ENCODE measurements at places on chromosomes 6 and 20.

DNA sequence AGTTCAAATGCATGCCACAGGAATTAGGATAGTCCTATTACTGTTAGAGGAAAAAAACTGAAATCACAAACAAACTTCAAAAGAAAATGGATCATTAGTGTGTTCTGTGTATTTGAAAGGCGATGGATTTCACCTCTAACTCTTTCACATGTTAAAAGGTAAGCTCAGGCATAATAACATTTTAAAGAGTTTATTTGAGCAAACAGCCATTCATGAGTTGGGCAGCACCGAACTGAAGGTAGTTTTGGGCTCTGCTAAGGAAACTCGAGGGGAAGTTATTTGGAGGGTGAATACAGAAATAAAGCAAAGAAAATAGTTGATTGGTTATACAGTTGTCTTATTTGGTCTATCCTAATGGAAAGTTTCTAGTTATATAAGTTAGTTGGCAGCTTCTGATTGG lies 546.5 kb upstream of the POU3F2 start:
- DNase-seq, result no peak

DNA sequence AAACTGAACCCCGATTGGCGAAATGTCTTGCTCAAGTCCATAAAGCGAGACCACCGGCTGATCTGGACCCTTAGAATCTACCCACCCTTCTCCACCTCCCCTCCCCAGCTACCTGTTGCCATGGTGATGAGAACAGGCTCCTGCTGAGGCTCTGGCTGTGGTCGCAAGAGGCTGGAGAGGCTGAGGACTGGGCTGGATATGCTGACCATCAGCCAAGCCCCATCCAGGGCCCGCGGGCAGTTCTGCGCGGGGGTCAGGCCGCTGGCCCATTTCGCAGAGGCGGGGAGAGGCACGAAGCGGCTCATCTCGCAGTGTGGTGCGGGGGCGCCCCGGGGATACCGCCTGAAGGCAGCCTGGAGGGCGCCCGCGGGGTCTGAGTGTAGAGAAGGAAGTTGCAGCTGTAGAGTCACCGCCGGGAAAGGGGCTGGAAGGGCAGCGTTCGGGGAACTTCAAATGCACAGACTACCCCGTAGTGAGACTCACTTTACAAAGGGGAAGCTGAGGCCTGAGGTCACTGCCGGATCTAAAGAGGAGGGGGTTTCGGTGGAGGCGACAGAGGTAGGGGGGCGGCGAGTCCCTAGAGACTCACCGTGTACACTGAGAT lies 671 bp downstream of the TAPBP start:
- no peak for DNase-seq

DNA sequence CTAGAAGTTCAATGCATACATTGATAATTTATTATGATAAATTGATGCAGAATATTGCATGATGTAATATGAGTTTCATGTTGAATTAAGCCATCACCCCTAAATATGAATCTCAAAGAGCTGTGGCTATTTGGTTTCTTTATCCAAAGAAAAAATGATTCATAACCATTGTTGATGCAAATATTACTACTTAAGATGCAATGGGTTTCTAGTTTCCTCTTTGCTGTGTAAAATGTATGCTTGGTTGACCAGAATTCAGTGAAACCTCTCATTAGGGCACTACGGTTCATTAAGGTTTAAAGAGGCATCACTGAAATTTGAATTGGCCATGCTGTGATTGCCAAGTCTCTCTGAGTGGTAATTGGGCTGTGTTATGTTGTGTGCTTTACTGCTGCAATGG lies 492.5 kb upstream of the FLRT3 start:
- DNase-seq, result no peak

- DNase-seq, result peak; percentile 16
Measured at GRCh38 chr6:90110971-90111370, 185.7 kb downstream of the BACH2 start.

- DNase-seq, result no peak
Measured at GRCh38 chr6:145898376-145898775, 65.8 kb downstream of the SHPRH start.

DNA sequence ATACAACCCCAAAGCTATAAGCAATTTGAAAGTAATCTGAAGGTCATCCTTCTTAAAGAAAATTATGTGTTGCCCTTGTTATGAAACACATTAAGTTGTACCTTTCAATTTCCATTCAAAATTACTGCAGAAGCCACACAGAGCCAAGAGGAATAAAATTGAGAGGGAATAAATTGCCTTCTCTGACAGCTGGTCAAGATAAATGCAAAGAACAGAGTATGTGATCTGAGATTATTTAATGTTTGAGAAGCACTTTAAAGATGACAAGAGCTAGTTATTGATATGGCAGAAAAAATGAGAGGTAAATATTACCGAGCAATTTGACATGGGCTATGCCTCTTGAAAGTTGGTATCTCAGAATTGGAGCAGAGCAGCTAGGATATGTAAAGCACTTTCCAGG lies 61.6 kb downstream of the TRDN start:
- no peak for DNase-seq

GRCh38 chr20:51867251-51867650 lies 64.9 kb upstream of the SALL4 start:
- DNase-seq, result no peak

- peak; percentile 21 for DNase-seq
Measured at GRCh38 chr6:151675746-151676459, 131.6 kb upstream of the ESR1 start.

- no peak for DNase-seq
Measured at GRCh38 chr20:57459278-57459677, 65.7 kb downstream of the CTCFL start.

DNA sequence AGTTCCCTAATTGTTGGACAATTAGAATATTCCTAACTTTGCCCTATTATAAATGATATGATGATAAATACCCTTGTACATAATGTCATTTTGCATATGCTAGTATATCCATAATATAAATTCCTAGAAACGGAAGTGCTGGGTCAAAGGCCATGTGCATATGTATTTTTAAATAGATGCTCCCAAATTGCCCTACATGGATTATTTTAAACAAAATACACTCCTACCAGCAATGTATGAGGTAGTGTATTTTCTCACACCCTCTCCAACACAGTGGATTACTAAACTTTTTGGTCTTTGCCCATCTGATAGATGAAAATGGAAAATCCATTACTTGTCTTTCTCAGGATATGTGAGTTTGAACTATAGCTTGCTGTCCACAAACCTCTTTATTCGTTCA lies 385.1 kb upstream of the JARID2 start:
- no peak for DNase-seq

GRCh38 chr6:27605401-27606342 lies 132.8 kb upstream of the ZNF184 start:
- DNase-seq, result no peak

- DNase-seq, result no peak
Measured at GRCh38 chr20:23477223-23477622, 13.7 kb upstream of the CST8 start.

DNA sequence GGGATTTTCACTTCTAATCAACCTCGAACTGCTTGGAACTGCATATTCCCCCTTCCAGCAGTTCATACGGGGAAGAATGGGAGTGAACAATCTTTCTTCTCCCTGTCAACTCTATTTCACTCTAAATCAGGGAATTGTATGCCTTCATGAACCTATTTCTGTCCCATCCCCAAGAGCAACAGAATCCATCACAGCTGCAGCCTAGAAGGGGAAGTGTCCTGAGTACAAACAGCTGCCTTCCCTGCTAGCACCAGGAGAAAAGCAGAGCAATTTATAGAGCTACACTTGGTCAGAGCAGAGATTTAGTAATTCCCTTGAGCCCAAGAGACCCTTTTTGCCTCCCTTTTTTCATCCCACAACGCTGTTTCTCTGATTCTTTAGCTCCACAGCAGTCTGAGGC lies 208.4 kb downstream of the ADGRG6 start:
- no peak for DNase-seq

GRCh38 chr20:53581444-53582250 lies 12.0 kb downstream of the ZNF217 start:
- DNase-seq, result no peak
